ENCODE measurements at places on chromosomes 1 and 21. TPM values are rescaled to one million over a fixed set of nuclear protein-coding genes. Genes with fewer than 3 reads are reported as not detected.

The HES3 gene
- not detected for total RNA-seq

The VASH2 gene
- total RNA-seq: 129 TPM

The TMEM269 gene
- 0.05 TPM for total RNA-seq

The KCNA2 gene
- total RNA-seq: not detected

The CD48 gene
- total RNA-seq: not detected

The PSRC1 gene
- 73.2 TPM for total RNA-seq

The FCGR1A gene
- total RNA-seq: not detected

DNA sequence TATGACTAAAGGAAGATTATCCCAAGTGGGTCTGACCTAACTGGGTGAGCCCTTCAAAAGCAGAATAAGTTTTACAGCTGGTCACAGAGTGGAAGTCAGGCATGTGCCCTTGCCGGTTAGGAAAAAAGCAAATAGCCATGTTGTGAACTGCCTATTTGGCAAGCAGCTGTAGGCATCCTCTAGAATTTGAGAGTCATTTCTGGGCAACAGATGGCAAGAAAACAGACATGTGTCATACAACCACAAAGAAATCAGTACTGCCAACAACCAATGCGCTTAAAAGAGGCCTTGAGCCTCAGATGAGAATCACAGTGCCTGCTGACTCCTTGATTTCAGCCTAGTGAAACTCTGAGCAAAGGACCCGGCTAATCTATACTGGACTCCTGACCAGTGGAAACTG lies 26.8 kb downstream of the LRRC53 start:
- H3K27me3 ChIP-seq: no peaks in the 10 kb centered on the region
- H3K27ac ChIP-seq: no peak overlapping the region
- DNase-seq: no peak

- no peaks in the 10 kb centered on the region for H3K27me3 ChIP-seq
- no peaks in the 10 kb centered on the region for H3K36me3 ChIP-seq
- H3K4me1 ChIP-seq: no peaks in the 10 kb centered on the region
- peak; percentile 46 for DNase-seq
These were observed 16.7 kb upstream of the LYST start for GRCh38 chr1:235883261-235883927.

DNA sequence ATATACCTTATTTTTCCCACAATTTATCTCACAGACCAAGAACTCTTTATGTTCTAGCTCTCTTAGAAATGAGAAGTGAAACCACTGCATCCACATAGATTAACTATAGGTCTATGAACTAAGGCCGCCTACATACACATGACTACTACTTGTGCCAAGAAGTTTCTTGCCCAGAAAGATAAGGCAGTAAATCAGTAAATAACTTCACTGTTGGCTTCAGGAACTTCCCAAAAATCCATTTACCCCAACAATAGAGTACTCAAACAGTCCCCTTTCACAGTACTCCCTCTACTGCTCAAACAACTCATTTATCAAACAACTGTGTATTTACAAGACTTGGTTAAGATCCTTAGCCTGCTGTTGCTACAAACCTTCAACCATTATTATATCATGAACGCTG lies 96.5 kb downstream of the NME7 start:
- no peaks in the 10 kb centered on the region for H3K4me1 ChIP-seq
- no peak overlapping the region for H3K4me3 ChIP-seq
- H3K36me3 ChIP-seq: no peaks in the 10 kb centered on the region
- no peaks in the 10 kb centered on the region for H3K27me3 ChIP-seq
- no peak overlapping the region for H3K27ac ChIP-seq
- no peak for DNase-seq

GRCh38 chr1:3563610-3564009 lies 47.7 kb downstream of the MEGF6 start:
- no peak for DNase-seq
- H3K4me1 ChIP-seq: no peaks in the 10 kb centered on the region
- no peaks in the 10 kb centered on the region for H3K36me3 ChIP-seq

GRCh38 chr1:113905435-113905861 lies 322 bp downstream of the DCLRE1B start:
- H3K27me3 ChIP-seq: no peaks in the 10 kb centered on the region
- peak overlapping the region; percentile 80 for H3K4me3 ChIP-seq
- peak overlapping the region; percentile 69 for H3K27ac ChIP-seq
- 0 out of 2 replicates have a peak, but pooled peaks cover 2% of the 10 kb centered on the region for H3K4me1 ChIP-seq
- H3K36me3 ChIP-seq: peaks cover 18% of the 10 kb centered on the region

DNA sequence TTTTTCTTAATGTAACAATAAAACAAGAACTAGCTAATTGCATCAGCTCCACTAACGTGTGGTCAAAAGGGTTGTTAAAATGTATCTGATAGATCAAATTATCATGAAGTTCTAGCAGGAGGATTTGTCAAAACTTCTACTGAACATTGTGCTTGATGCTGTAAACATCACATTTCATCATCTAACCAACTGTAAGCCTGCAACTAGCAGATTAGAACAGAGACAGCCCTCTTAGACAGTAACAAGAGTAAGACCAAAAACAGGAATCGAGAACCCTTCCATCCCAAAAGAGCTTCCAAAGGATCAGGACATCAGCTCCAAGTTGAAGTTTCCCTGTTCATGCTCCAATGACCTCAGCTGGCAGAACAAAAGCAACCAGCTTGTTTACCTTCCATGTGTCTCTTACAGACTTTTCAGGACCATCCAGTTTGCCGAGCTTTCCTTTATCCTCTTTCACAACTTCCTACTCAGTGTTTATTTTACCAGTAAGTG lies 44.6 kb downstream of the NIBAN1 start:
- no peak for DNase-seq
- no peaks in the 10 kb centered on the region for H3K4me1 ChIP-seq
- no peak overlapping the region for H3K4me3 ChIP-seq
- no peak overlapping the region for H3K27ac ChIP-seq
- H3K36me3 ChIP-seq: no peaks in the 10 kb centered on the region

DNA sequence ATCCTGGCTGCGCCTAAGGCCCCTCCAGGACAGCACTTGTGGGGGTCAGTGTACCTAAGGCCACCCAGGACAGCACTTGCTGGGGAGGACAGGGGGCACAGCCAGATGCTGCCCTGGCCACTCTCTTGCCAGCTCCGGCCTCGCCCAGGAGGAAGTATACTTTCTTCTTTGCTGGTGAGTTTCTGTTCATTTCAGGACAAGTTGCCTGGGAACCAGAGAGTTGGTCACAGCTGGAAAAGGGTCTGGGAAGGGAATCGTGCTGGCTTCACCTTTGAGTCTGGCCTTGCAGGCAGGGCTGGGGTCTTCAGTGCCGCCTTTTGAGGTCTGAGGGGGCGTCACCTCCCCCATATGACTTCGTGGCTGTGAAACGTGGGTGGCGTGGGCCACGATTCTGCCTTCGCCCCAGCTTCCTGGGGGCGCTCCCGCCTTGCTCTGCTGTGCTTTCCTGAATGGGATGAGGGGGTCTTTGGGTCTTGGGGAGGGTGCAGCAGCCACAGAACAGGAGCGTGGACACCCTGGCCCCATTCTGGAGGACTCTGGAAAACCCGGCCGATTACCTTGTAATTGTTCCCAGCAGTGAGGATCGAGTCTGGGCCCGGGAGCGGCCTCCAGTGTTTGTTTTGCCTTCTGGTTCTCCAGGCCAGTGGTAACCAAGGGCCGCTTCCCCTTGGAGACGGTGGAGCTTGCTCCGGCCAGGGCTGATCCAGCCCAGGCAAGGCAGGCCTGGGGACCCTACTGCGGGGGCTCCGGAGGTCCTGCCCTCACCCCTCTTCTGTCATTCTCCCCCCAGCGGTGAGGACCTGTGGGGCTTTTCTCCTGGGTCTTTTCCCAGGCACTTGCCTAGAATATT lies 45.9 kb downstream of the SPSB1 start:
- no peak overlapping the region for H3K4me3 ChIP-seq
- H3K36me3 ChIP-seq: no peaks in the 10 kb centered on the region
- H3K27me3 ChIP-seq: peaks cover 43% of the 10 kb centered on the region
- H3K27ac ChIP-seq: no peak overlapping the region

- DNase-seq: peak; percentile 35
- H3K27ac ChIP-seq: peak overlapping the region; percentile 57
- no peak overlapping the region for H3K4me3 ChIP-seq
- H3K27me3 ChIP-seq: no peaks in the 10 kb centered on the region
These were observed 210.1 kb downstream of the FGGY start for GRCh38 chr1:59506952-59507351.

GRCh38 chr1:155167166-155168104 lies 5.7 kb downstream of the KRTCAP2 start:
- H3K27ac ChIP-seq: no peak overlapping the region
- H3K27me3 ChIP-seq: no peaks in the 10 kb centered on the region
- peaks cover 8% of the 10 kb centered on the region for H3K4me1 ChIP-seq
- peak; percentile 94 for DNase-seq
- peak overlapping the region; percentile 36 for H3K4me3 ChIP-seq

DNA sequence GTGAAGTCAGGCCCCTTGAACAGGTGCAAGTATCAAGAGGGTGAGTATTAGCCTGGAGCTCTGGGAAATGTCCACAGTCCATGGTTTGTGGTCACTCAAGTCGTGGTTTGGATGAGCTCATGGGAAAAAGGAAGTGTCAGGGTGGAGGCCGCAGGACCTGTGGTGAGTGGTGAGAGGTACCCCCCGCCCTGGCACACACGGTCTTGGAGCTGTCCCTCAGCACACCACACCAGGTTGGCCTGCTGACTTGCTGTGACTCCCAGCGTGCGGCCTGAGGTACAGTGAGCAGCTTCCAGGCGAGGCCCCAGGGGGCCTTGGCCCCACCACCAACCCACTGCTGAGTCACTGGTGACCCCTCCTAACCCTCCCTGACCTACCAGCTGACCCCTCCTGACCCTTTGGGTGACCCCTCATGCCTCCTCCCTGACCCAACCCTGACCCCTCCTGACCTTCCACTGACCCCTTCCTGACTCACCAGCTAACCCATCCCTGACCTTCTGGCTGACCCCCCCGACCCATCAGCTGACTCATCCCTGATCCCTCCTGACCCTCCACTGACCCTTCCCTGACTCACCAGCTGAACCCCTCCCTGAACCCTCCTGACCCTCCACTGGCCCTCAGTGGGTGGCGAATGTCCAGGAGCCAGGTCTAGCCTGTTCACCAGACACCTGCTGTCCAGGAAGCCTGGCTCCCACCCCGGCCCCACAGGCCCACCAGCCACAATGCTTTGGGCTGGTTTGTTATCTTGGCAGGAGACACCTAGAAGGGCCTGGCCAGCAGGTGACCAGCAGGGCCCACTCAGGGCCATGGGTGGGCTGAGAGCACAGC lies 34.8 kb upstream of the RNF187 start:
- H3K4me3 ChIP-seq: no peak overlapping the region
- peak; percentile 70 for DNase-seq
- H3K36me3 ChIP-seq: no peaks in the 10 kb centered on the region
- H3K27ac ChIP-seq: peak overlapping the region; percentile 26

GRCh38 chr1:219783605-219784235 lies 144.6 kb downstream of the SLC30A10 start:
- DNase-seq: no peak
- H3K4me1 ChIP-seq: peaks cover 10% of the 10 kb centered on the region
- no peak overlapping the region for H3K4me3 ChIP-seq
- H3K27ac ChIP-seq: no peak overlapping the region

GRCh38 chr1:163231385-163231784 lies 28.7 kb upstream of the RGS5 start:
- H3K36me3 ChIP-seq: no peaks in the 10 kb centered on the region
- no peak overlapping the region for H3K27ac ChIP-seq
- H3K4me1 ChIP-seq: no peaks in the 10 kb centered on the region
- H3K27me3 ChIP-seq: no peaks in the 10 kb centered on the region
- DNase-seq: no peak
